ENCODE measurements at places on chromosomes 16 and 17.

DNA sequence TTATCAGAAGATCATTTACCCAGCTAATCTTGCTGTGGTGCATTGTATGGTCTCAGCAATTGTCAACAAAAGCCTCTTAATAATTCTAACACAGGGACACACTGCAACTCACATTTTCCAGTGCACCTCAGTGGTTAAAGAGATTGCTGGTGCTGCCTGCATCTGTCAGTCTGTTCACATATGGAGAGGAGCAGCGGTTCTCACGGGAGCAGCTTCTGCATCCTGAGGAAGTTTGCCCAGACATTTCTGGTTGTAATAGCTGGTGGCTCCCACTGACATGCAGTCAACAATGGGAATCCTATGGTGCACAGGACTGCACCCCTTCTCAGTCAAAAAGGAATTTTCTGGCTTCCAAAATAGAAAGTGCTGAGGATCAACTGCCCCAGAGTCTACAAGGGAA lies 7.8 kb downstream of the GGA2 start:
- DNase-seq, result no peak

GRCh38 chr17:3970668-3971067 lies 6.4 kb upstream of the ATP2A3 start:
- no peak for DNase-seq

- peak; percentile 56 for DNase-seq
These were observed 303.9 kb downstream of the C16orf95 start for GRCh38 chr16:87012954-87013938.

DNA sequence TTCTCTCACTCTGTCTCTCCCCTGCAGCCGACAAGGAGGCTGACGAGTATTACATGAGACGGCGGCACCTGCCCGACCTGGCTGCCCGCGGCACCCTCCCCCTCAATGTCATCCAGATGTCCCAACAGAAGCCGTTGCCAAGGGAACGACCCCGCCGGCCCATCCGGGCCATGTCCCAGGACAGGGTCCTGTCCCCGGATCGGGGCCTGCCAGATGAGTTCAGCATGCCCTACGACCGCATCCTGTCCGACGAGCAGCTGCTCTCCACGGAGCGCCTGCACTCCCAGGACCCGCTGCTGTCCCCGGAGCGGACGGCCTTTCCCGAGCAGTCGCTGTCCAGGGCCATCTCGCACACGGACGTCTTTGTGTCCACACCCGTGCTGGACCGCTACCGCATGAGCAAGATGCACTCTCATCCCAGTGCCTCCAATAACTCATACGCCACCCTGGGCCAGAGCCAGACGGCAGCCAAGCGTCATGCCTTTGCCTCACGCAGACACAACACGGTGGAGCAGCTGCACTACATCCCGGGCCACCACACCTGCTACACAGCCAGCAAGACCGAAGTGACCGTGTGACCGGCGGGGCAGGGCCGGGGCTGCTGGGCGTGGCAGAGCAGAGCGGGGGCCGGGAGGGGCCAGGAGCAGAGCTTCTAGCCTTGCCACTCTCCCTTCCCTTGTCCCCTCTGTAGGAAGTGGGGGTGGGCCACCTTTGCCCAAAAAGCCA lies 40.4 kb upstream of the DNAH9 start:
- peak; percentile 7 for DNase-seq

DNA sequence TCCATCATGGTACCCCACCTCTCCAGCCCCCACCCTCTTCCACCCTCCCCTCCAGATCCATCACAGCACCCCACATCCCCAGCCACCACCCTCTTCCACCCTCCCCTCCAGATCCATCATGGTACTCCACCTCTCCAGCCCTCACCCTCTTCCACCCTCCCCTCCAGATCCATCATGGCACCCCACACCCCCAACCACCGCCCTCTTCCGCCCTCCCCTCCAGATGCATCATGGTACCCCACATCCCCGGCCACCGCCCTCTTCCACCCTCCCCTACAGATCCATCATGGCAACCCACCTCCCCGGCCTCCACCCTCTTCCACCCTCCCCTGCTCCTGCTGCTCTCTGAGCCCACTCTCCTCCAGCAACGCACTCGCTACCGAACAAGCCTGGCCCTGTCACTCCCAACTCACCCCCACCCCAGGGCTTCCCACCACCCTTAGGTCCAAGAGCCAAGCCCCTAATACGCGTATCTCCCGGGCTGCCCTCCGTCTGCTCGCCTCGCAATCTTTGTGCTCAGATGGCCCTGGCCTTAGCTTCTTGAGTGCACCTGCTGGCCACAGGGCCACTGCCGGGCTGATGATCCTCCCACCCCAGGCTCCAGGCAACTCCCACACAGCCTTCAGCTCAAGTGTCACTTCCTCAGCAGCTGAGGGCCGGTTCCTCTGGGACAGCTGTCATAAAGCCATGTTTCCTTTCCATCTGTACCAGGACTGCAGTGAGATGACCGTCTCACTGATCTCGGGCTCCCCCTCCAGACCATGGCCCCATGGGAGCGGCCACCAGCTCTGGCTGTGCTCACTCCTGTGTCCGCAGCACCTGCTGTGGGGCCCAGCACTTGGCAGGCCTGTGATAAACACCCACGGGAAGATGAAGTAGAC lies 25.5 kb downstream of the KDM8 start:
- peak; percentile 66 for DNase-seq

Data from nephron progenitor cell (in vitro differentiated cells).